ENCODE measurements at places on chromosomes 4 and X. TPM values are rescaled to one million over a fixed set of nuclear protein-coding genes. Genes with fewer than 3 reads are reported as not detected.

LPAR4 gene
- total RNA-seq = not detected

RAB41 gene
- total RNA-seq = not detected

GPR173 gene
- total RNA-seq = 0.31 TPM

MAGEA10 gene
- not detected for total RNA-seq

TLR3 gene
- 0.09 TPM for total RNA-seq

PNMA5 gene
- 0.16 TPM for total RNA-seq

- DNase-seq = no peak
These were observed 146.2 kb upstream of the SH3RF1 start for GRCh38 chr4:169416997-169417396.

GRCh38 chr4:22334155-22334554 is 181.7 kb downstream of the ADGRA3 start:
- DNase-seq = no peak

GRCh38 chrX:134526399-134526798 is 66.4 kb downstream of the HPRT1 start:
- no peak for DNase-seq

Data from activated T-cell treated with anti-CD3 and anti-CD28 coated beads, Interleukin-2, amount 50 U/mL, for 72 hours (primary cell).